ENCODE measurements at places on chromosomes 6 and 20.

GRCh38 chr6:44224029-44224964, 902 bp downstream of the SLC29A1 start:
- peak; percentile 75 for DNase-seq

DNA sequence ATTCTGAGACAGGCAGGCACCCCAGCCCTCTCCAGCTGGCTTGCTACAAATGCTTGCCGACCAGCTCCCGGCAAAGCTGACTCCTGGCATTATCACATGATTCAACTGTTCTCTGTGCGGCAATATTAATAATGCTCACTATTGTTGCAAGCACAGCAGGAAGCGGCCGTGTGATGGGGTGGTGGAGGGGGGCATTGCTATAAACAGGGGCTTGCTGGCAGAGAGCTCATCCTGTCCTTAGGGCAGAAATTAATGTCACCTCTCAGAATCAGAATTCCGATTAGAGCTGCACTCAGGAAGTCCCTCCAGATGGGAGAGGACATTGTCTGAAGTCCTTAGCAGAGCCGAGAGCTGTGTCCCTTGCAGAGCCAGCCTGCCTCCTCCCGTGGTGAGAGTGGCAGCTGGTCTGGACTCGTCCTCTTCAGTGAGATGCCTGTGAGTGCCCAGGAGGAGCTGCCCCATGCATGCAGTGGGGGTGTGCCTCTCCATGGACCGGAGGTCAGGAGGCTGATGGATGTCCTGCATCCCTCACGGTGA, 162.5 kb downstream of the CDH4 start:
- no peak for DNase-seq

- DNase-seq, result no peak
These were observed 220.2 kb downstream of the ATXN1 start for GRCh38 chr6:16540804-16541752.

DNA sequence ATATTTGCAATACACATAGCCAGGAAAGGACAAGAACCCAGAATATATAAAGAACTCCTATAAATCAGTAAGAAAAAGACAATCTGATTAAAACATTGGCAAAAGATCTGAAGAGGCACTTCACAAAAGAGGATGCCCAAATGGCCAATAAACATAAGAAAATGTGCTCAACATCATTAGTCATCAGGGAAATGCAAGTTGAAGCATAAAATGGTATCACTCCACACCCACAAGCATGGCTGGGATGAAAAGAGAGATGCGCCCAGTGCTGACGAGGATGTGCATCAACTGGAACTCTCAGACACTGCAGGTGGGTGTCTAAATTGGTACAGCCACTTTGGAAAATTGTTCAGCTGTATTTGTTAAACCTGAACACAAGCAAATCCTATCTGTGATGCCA, 42.4 kb upstream of the MLN start:
- DNase-seq, result no peak

DNA sequence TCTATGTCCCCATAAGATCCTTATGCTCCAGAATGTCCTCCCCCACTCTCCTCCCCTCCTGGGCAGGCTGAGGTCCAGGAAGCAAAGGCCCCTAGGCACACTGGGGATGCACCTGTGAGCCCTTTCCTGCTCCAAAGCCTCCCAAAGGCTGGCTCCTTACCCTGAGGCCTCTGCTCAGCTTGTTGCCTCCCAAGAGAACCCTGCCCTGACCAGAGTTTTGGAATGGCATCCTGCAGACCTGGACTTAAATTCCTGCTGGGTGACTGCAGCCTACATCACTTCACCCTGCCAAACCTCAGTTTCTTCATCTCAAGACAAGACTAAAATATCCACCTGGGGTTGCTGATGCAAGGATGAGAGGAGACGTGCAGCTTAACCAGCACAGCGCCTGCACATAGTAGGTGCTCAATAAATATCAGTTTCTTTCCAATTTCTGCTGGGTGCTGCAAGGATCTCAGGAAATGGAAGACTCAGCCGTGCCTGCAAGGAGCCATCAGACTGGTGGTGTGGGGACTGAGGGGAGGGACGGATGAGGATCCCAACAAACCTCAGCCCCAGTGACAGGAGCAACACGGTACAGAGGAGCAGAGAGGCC, 2.1 kb upstream of the LBP start:
- no peak for DNase-seq

DNA sequence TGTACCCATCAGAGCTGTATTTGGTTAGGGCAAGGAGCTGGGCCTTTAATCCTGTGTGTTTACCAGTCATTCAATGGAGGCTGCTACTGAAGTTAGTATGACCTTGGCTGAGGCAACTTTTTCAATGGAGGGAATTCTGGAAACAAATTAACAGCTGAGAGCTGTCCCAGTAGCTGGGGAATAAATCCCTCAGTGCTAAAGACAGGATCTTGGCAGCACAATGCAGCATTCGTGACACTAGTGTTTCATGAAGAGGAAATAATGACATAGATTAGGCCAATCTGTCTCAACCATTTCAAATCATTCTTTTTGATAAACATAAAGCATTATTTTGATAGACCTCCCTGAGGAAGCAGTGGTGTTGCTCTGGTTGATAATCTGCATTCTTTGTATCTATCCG, 42.9 kb downstream of the GRM1 start:
- no peak for DNase-seq

GRCh38 chr6:23013776-23014175, 444.4 kb downstream of the HDGFL1 start:
- no peak for DNase-seq

GRCh38 chr20:44231193-44231592, 15.9 kb upstream of the GDAP1L1 start:
- DNase-seq, result no peak

DNA sequence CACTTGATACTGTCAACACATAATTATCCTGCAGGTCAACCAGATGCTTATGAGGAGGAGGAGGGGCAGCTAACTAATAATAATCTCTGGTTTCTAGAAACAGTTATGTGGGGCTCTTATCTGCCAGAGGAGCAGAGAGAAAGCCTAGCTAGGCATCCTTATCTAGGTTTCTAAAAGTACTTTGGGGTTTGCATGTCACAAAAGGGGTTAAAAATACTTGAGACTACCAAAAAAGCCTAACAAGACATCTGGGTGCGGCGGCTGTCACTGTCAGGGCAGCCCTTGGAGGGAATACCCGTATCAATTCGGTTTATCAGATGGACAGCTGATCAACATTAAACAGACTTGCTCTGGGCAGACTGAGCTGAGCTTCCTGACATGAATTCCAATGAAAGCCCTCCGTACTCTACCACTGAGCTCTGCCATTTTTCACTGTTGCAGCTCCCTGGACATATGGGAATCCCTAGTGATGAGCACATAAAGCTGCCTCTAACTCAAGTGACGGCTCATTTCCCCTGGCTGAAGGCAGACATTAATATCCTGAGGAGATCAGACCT, 166.6 kb downstream of the PDSS2 start:
- no peak for DNase-seq

- DNase-seq, result no peak
These were observed 366.4 kb downstream of the PAX1 start for GRCh38 chr20:22071841-22072240.

DNA sequence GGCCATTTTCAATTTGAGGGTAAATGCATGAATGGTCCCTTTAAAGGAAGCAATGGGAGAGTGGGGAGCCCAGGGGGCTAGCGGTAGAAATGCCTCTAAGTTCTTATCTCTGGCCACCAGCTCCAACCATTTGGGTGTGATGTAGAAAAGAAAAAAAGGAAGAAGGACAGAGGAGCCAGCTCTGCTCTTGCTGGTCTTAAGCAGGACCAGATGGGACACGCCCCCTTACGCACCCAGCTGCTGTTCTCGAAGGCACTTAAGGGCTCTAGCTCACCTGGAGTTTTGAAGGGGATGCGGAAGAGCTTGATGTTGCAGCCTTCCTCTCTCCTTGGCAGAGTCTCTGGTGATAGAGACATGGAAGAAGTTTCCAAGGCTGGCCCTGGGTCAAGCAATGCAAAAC, 59.5 kb upstream of the RNF144B start:
- no peak for DNase-seq

DNA sequence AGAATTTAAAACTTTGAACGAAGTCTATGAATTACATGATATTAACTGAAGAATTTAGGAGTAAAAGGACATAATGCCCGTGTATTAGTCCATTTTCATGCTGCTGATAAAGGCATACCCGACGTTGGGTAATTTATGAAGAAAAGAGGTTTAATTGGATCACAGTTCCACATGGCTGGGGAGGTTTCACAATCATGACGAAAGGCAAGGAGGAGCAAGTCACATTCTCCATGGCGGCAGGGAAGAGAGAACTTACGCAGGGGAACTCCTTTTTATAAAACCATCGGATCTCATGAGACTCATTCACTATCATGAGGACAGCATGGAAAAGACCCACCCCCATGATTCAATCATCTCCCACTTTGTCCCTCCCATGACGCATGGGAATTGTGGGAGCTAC, 210.6 kb downstream of the CD83 start:
- DNase-seq, result no peak

DNA sequence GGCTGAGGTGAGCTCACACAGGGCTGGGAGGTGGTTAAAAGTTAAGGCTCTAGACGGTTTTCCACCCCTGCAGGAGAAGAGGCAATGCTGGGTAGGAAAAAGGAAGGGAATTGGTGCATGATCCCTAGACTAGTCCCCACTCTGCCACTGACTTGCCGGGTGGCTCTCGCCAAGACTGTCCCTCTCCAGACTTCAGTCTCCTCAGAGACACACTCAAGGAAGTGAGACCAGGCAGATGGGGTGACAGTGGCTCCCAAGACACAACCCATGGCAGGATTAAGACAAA, 13.1 kb downstream of the C20orf96 start:
- no peak for DNase-seq

- no peak for DNase-seq
These were observed 849.9 kb upstream of the EYS start for GRCh38 chr6:66556936-66557335.

DNA sequence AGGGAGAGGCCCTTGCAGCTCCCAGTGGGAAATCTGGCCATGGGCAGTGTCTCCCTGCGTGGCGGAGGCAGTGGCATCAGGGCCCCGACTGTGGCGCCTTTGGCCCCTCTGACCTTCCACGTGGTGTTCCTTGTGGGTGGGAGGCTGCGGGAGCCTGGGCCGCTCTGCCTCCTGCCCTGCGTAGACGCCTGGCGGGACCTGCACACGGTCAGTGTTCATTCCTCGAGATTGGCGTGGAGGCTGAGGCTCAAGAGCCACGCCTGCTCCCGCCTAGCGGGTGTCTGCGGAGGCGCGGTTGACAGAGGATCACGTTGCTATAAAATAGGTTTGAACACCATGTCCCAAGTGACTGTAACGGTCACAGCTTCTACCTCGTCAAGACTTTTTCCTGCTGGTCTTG, 14.0 kb downstream of the COL9A3 start:
- no peak for DNase-seq

- peak; percentile 73 for DNase-seq
These were observed 50.9 kb upstream of the FAM184A start for GRCh38 chr6:119129148-119129967.

DNA sequence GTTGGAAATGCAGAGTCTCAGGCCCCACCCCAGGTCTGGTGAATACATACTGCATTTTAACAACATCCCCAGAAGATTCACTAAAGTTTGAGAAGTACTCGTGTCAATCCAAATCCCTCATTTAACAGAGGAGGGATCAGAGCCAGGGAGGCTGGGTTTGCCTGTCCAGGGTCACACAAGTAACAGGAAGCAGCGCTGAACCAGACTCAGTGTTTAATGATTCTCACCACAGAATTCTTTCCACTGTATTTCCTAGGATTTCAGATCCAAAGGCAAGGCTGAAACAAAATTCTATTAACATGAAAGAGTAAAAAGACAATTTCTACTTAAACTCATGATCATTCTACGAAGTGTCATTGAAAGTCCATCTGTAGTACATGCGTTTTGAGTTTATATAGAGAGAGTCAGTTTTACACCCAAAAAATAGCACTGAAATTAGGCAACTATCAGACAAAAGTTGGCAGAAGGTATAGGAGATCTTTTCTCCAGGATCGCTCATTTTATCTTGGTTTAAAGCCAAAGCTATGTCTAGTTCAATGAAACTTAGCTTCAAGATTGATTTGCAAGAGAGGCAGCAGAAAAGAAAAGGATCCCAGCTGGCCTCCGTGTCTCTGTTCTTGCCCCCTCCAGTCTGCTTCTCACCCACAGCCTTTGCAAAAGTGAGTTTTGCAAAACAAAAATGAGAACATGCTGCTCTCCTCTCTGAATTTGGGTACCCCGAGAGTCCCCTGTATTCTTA, 6.0 kb upstream of the AGPAT4 start:
- DNase-seq, result no peak

GRCh38 chr6:118387921-118388701, 160.0 kb upstream of the PLN start:
- peak; percentile 42 for DNase-seq

DNA sequence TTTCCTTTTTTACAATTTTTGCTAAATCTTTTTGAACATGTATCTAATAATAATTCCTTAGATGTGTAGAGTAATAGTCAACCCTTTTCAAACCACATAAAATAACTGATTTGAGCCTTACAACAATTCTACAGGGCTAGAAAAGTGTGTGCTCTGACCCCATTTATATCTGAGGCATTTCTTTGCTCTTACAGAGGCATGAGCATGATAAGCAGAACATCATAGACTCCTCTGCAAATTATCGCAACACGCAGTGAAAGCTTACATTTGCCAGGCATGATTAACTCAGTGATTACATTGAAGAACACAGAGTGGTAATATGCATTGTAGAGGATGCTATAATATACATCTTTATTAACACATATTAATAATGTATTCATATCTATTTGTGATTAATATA, 120.4 kb downstream of the SIM1 start:
- no peak for DNase-seq

DNA sequence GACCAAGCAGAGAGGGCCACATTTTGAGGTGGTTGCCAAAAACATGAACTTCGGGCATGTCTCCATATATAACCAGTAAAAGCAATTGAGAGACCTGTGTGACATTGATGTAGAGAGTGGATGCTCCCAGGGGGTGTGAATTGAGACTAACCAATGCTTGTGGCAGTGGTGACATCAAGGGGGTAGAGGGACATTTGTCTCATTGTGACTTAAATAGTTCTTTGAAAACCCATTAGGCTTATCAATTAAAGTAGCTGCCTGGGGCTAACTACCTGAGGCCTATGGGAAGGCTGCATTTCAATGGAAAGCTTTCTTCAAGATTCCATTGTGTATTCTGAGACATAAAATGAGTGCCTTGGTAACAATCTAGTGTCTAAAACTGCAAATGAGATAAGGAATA, 82.1 kb upstream of the FABP7 start:
- no peak for DNase-seq

GRCh38 chr6:6559994-6560570, 28.4 kb upstream of the LY86 start:
- no peak for DNase-seq

GRCh38 chr6:160956300-160957035, 35.1 kb upstream of the MAP3K4 start:
- no peak for DNase-seq

- DNase-seq, result no peak
These were observed 37.9 kb downstream of the MAFB start for GRCh38 chr20:40651151-40651550.

DNA sequence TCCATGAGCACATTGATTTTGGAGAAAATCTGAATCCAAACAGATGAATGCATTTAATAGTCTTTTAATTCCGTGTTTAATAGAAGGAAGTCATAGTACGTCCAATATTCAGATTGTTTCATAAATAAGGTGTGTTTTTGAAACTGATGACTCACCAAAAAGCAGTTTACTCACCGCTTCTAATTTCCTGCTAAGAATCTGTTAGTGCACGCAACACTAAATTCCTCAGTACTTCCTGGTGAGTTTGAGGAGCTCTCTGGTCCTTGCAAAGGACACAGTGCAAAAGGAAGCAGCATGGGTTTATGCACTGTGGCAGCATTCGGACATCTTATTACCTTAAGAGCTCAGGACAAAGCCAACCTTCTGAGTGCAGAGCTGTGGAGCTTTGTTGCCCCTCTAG, 2.3 kb upstream of the ADGRF1 start:
- peak; percentile 40 for DNase-seq
